ENCODE measurements at places on chromosomes 6 and 20.

DNA sequence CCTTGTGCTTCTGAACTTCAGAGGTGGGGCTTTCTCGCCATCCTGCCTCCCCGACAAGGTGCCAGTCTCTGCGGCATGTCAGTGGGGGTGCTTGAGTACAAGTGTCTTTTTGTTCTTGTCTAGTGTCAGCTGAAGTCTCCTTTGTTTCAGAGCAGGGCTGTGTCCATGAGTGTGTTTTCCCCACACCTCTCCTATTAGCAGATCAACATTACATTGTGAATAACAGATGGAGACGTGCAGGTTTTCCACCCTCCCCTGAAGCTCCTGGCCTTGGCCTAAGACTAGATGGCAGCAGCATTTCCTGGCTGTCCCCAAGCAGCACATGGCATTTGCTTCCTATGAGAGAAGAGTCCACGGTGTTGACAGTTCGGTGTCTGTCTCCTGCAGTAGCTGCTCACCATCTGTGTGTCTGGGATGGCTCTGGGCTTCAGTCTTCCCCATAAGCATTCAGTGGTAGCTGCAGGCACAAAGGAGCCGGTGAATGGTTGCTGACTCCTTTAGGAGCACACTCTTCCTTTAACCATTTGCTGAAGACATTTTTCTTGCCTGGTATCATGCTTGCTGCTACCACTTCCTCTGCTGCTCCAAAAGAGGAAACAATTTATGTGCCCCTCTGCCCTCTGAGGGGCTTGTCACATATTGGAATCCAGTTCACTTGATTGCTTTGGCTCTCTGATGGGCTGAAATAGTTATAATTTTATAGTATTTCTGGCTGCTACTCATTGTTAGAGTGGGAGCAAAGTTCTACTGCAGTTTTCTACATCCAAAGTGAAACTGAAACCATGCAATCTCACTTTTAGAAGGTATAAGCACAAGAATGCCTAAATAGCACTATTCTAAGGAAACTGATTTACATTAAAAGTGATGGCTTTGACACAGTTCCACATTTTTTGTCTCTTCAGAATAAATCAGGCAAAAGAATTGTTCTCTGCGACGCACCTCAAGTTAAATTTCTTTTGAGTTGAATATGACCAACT, 913.0 kb downstream of the C6orf118 start:
- no peak for DNase-seq

- no peak for DNase-seq
These were observed 7.8 kb downstream of the STX11 start for GRCh38 chr6:144158133-144158532.

GRCh38 chr6:40419377-40419776, 167.8 kb downstream of the LRFN2 start:
- no peak for DNase-seq

GRCh38 chr6:45532721-45533210, 155.0 kb upstream of the SUPT3H start:
- no peak for DNase-seq

DNA sequence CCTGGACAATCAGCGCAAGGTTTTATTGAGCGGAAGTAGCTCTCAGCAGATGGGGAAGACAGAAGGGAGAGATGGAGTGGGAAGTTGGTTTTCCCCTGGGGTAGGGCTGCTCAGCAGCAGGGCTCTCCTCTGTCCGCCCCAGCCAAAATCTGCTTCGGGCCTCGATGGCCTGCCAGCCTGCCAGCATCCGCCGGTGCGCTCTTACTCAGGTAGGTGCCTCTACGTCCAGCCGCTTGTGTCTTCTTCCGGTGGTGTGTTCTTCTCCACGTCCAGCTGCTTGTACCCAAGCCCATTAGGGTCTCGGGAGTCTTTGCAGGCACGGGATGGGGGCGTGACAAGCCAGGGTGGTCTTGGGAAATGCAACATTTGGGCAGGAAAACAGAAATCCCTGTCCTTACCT, 1340.0 kb upstream of the MAP3K7 start:
- DNase-seq: no peak

DNA sequence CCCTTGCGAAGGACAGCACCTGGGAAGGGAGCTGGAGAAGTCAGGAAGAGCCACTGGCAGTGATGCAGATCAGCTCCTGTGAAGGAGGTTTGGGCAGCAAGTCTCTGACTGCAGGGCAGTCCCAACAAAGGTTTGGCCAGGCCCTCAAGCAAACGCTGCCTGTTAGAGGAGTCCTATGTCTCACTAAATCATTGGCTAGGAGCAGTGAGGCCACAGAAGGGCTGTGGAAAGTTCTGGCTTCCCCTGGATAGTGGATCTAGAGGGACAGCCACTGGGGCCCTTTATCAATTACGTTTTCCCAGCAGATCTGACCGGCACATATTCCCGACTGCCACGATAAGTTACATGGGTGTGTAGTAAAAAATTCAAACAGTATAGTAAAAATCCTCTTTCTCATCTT, 2.5 kb downstream of the TTPAL start:
- DNase-seq: no peak

GRCh38 chr6:90420500-90420899, 123.9 kb upstream of the BACH2 start:
- no peak for DNase-seq

GRCh38 chr6:52570291-52570700, 6.6 kb downstream of the TRAM2 start:
- DNase-seq: no peak

- DNase-seq: no peak
These were observed 30.5 kb downstream of the MDGA1 start for GRCh38 chr6:37667050-37667814.

GRCh38 chr20:11270566-11270965, 596.8 kb upstream of the JAG1 start:
- DNase-seq: no peak

- no peak for DNase-seq
These were observed 39.4 kb upstream of the MYLIP start for GRCh38 chr6:16089232-16090062.

DNA sequence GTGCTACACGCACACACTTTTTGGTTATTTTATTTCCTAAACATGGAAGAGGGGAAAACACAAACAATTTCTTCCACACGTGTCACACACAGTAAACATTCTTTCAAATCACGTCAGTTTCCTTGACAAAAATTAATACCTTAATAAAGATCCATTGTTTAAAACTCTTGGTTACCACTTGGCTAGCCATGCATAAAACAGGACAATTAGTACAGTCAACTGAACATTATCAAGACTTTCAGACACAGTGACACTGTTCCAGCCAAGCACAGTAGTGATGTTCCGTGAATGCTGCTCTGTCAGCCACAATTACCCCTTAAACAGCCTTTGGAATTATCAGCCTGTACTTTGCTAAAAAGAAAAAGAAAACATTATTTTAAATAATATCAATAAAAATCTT, 50.8 kb downstream of the GMDS start:
- DNase-seq: no peak

- DNase-seq: no peak
These were observed 105.9 kb downstream of the LY86 start for GRCh38 chr6:6694368-6694780.

DNA sequence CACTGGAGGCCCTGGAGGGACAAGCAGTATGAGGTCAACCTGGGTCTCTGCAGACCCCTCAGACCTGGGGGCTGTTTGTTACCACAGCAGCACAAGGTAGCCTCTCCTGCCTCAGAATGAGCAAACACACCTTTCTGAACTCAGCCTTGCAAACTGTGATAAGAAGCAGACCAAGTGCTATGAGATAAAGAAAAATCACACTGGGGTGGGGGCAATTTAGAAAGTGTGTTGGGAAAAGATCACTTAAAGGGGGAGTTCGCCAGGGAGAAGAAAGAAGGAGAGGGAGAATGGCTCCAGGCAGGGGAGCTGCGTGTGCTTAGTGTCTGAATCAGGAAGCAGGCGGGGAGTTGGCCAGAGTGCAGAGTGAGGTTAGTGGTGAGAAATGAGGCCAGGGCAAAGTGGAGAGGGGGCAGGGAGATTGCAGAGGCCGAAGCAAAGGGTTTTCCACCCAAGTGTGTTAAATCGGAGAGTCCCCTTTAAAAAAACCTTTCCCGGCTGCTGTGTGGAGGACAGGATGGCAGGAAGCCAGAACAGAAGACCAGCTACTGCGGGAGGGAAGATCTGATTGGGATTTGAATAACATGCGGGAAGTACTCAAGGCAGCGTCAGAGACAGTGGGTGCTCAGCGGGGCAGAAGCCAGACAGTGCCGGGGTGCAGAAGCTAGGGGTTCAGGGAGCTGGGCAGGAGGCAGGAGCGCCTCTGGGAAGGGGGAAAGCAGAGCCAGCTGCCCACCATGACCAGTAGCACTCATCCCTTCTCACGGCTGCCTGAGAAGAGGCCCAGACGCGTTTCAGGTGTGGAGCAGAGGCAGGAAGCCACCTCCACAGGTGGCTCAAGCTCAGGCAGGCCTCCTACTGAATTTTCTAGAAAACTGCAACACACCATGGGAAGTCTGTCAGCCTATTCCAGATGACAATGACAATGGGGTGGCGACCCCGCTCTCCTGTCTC, 9.0 kb downstream of the ADA start:
- peak; percentile 32 for DNase-seq

DNA sequence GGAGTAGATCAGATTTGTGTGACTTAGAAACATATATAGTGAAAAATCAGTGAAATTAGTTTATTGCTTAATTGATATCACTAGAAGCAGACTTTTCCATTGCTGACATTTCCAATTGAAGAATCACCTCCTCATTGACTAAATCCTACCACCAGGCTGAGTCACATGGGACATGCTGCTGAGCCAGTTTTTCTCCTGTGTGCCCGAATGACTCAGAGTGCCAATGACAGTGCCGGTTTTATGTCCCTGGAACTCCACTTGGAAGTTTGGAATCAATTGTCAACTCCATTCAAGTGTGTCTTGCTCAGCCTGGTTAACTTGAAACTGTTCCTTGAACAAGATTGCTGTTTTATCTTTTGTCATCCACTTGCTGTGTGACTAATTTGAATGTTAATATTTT, 316.1 kb upstream of the PRDM1 start:
- DNase-seq: no peak

DNA sequence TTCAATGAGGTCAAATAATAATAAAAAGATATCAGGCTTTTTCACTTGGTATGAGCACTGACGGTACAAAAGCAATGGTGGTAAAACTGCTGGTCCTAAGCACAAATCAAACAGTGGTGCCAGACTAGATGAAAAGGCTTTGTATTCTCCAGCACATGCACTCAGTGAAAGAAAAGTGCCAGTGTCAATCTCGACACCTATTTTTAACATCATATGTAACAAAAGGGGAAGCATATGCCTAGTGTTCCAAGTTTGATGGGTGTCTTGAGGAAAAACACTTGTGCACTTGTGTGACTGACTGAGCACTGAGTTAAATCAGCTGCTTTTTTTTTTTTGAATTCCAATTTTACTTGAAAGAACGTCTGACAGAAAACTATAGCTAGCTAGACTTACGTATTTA, 27.3 kb downstream of the MED23 start:
- DNase-seq: no peak

DNA sequence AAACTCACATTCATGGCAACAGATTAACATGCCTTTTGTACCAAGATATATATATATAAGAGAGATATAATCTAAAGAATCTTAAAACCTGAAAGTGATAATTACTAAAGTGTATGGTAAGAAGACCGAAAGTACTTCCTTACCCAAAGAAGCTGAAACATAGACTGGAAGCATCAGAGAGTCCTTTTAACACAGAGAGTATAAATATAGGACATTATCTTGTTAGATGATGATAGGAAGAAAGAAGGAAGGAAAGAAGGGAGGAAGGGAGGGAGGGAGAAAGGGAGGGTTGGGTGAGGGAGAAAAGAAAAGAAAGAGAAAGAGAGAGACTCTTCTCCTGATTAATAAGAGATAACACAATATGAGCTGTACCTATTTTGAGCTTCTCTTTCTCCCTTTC, 68.2 kb downstream of the PHIP start:
- no peak for DNase-seq

DNA sequence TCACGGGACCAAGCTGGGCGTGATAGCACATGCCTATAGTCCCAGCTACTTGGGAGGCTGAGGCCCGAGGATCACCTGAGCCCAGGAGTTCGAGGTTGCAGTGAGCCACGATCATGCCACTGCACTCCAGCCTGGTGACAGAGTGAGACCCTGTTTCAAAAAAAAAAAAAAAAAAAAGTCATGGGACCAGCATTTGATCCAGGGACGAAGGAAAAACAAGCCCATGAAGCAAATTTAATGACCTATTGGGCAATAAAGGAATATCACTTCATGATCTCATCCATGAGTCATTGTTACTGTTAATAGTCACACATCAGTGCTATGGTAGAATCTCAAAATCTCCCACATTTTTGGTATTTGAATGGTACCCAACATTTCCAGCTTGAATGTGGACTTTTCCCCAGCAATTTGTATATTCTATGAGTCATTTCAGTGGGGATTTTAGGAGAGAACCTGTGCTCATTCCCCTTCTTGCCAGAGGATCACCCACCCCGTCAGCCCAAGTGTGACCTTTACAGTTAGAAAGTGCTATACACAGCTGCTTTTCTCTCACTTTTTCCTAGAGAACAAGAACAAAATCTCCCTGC, 8.5 kb upstream of the SOD2 start:
- DNase-seq: no peak

- no peak for DNase-seq
These were observed 22.4 kb downstream of the RNF8 start for GRCh38 chr6:37376078-37376743.

GRCh38 chr6:67221226-67221625, 1413.9 kb upstream of the ADGRB3 start:
- DNase-seq: no peak

DNA sequence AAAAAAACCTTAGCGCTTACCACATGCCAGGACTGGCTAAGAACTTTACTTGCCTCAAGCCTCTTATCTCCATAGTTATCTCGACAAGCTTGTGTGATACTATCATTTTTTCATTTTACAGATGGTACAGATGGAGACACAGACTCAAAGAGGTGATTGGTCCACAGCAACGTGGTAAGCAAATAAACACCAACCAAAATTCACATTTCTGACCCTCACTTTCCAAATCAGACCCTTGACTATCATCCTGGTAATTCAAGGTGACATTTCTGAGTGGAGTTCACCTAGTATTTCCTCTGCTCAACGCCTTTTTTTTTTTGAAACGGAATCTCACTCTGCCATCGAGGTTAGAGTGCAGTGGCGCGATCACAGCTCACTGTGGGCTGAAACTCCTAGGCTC, 25.9 kb upstream of the ILRUN start:
- DNase-seq: no peak

- DNase-seq: no peak
These were observed 402.5 kb downstream of the RFPL4B start for GRCh38 chr6:112749673-112750072.

DNA sequence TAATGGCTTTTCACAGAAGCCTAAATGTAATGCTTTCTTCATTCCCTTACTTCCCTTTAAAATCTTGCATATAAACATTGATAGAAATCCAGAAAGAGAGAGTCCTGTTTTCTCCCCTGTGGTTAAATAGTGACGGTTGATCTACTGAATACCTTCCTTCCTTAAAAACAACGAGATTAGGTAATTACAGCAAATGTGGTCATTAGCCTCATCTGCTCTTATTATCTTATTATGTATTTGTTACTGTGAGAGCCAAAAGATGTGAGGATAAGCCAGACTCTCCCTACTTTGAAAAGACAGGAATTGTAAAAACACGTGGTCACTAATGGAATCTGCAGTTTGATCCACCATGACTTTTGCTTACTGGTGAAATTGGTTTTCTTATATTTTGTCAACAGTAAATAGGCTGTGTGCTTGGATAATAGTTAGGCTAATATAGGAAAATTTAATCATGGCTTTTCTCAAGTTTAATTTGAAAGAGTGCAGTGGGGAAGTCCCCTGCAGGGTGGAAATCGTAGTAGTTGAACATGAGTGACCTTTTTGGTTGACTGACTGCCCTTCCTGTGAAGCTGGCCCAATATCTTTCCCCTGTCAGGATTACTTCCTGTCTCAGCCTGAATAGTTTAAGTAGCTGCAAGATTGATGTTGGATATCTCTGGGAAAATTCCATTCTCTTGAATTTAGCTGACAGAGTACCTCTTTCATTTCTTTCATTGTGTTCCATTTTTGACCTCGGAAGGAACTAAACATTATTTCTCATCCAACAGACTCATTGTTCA, 62.8 kb downstream of the JARID2 start:
- DNase-seq: no peak
